Stimulated activated CD8-positive, alpha-beta memory T cell treated with anti-CD3 and anti-CD28 coated beads, Interleukin-2, amount 100 ng/mL, for 1 hour (primary cell): ENCODE measurements at places on chromosomes 16 and 17.

DNA sequence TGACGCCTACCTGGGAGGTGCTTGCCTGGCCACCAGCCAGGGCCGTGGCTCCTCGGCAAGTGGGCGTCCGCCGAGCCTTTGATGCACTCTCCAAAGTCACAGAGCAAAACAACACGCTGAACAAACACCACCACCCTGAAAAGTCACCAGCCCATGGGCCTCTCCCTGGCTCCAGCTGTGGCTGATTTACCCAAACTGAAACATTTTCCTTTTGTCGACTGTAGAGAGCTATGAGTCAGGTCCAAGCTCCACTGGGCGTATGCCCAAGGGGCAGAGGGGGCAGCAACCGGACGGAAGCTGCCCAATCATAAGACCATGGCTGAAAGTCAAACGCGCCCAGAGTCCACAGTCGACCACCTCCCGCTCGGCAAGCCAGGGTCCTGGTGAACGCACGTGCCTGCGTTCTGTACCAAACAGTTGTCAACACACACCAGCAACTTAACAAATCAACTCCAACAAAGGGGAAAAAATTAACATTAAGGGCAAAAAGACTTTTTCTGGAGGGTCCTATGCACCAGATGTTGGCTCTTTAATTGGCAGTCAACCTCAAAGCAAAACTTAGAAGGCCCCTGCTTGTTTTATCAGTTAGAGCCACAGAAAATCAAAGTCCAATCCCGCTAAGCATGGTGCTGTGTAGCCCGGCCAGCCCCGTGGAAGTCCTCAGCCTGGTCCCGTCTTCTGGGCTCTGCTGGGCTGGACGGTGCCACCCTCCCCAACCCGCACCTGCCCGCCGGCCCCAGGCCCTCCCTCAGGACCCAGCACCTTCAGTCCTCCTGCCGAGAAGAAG is 47.3 kb downstream of the TBC1D16 start:
- no peak for DNase-seq

GRCh38 chr16:29811896-29812665 is at the start of gene PRRT2:
Gene PRRT2 (plus strand): TSS chr16:29812193. CDS start chr16:29813055, 862 bp downstream.
- no peak for DNase-seq

- no peak for DNase-seq
Observed at GRCh38 chr16:1564325-1564724, 30.9 kb downstream of the TMEM204 start.

GRCh38 chr17:37358098-37358829 is 17.5 kb upstream of the C17orf78 start:
- DNase-seq = no peak

DNA sequence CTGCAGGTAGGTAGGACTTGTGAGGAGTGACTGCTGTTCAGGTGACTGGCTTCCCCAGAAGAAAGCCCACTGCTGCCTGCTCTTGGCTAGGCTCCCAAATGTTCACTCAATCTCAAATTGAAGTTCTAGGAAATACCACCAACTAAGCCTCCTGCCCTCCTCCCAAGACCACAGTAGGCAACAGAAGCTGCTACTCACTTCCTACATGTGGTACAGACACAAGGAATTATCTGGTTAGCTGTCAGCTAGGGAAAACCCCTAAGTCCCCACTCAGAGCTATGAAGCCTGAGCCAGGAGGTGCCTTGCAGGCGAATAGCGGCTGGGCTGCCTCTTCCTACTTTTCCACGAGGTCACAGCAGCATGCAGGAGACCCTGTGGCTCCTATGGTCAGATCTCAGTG is 4.9 kb downstream of the FBXO39 start:
- no peak for DNase-seq

DNA sequence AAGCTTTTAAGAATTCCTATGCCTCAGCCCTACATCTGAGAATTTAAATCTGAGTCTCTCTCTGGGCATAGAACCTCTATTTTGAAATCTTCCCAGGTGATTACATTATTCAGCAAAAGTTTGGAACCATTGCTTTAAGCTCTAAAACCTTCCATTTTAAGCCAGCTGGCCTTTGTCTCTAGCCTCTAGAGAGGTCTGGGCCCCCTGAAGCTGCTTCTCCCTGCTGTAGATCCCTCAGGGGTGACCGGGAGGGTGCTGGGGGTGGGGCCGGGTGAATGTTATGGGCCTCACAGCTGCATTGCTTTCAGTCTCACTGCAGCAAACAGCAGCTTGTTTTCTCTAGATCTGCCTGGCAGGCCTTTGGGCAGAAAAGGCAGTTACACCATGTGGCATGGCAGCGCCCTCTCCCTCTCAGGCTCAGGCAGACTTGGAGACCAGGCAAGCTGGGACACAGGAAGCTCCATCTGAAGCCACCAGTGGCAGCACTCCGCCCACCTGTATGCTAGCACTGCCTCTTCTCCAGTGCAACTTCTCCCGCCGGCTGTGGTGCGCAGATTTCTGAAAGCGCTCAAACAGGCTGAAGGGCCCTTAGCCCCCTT is 66.3 kb downstream of the MPRIP start:
- DNase-seq = no peak

GRCh38 chr16:5001571-5001970 is 32.2 kb downstream of the NAGPA start:
- no peak for DNase-seq

DNA sequence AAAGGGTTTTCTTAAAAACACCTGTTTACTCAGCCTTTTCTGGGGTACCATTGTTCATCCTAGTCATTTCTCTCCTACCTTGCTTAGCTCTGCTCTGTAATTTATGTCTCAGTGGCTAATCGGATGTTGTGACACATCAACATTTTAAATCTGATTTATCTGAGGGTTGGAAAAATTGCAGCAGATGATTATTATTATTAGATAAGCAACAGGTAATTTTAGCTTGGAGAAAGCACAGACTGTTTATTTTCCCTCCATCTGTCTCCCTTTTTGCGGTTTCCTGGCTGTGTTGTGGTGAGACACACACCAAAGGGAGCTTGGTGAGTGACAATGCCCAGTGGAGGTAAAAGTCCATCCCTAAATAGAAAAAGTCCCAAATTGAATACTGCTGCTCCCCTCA is 389.9 kb downstream of the UTP18 start:
- DNase-seq = no peak

- peak; percentile 28 for DNase-seq
Observed at GRCh38 chr16:75097941-75098901, 18.4 kb downstream of the LDHD start.

DNA sequence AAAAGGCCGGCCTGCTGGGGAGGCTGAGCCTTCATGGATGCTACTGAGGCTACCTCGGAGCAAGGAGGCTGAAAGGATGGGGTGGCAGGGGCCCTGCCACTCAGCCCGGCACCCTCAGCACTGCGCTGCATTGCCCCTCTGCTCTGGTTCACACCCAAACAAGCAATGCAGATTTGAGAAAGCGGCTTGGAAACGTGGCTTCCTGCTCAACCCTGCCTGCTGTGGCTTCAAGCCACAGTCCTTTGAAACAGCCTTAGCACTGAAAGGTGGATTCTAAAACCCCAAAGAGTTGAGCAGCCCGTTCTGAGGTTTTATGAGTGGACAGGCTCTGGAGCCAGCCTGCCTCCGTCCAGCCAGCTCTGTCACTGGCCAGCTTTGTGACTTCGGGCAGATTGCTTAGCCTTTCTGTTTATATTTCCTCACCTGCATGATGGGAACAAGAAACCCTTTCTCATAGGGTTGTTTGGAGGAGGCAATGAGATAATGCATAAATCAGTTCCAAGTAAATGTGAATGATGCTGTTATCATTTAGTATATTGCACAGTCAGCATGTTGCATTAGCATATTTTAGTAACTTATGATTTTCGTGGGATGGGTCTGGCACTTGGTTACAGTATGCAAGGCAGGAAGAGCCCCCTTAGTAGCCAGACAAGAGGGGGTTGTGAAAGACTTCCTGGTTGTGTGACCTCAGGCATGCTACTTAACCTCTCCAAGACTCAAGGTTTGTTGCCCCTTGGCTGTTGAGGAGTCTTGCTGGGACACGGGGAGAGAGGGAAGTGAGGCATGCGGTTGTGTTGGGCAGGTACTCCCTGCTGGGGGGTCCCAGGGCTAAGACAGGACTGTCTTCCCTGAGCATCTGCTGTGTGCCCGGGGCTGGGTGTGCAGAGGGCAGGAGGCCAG is 23.6 kb downstream of the CRISPLD2 start:
- DNase-seq = no peak

GRCh38 chr17:55421179-55421934 is at the start of gene MMD:
Gene MMD (minus strand): TSS chr17:55421835. CDS start chr17:55421695, 140 bp downstream.
- no peak for DNase-seq

- DNase-seq = no peak
Observed at GRCh38 chr17:67528751-67529436, 151.8 kb downstream of the PITPNC1 start.
